ENCODE measurements at places on chromosomes 5 and 9. TPM values are rescaled to one million over a fixed set of nuclear protein-coding genes. Genes with fewer than 3 reads are reported as not detected.

DNA sequence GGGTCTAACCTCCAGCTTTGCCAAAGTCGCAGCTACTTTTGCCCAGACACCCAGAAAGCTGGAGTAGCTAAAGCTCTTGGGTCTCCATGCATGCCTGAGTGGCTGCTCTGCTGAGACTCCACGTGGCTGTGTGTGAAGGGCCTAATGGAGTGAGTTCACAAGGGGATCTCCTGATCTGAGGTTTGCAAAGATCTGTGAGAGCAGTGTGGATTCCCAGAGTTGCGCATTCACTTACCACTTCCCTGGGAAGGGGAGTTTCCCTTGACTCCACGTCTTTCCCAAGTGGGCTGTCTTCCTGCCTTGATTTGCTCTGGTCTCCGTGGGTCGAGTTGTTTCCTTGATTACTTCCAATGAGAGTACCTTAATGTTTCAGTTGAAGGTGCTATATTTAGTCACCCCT is 17.6 kb upstream of the CDKN2B start:
- DNase-seq = no peak

The TTC16 gene
- not detected for total RNA-seq

The SLC4A9 gene
- not detected for total RNA-seq

DNA sequence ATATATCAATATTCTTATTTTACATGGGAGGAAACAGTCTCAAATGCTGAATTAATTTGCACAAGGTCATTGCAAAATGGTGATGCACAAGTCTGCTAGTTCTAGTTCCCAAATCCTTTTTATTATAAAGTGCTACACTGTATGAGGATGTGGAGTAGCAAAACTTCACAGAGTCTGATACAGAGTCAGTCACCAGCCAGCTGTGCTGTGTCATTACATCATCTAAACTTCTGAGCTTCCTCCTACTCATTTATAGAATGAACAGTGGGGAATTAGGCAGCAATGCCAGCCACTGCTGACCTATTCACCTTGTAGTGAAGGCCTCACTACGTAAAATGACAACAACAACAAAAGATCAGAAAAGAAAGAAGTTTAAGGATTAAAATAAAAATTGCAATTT is 357.8 kb downstream of the TMEM167A start:
- no peak for DNase-seq

All from K562 (cell line).